Peyer's patch (tissue), 4 donors: ENCODE measurements at places on chromosomes 4 and X.

- H3K27me3 ChIP-seq, result no peaks in the 10 kb centered on the region
- H3K36me3 ChIP-seq, result no peaks in the 10 kb centered on the region
- H3K4me3 ChIP-seq, result no peak overlapping the region
- no peak for DNase-seq
- no peaks in the 10 kb centered on the region for H3K4me1 ChIP-seq
Observed at GRCh38 chr4:26780539-26780938, 80.1 kb upstream of the STIM2 start.

GRCh38 chrX:38548508-38548907 is 12.8 kb upstream of the TSPAN7 start:
- H3K4me1 ChIP-seq, result no peaks in the 10 kb centered on the region
- H3K4me3 ChIP-seq, result no peak overlapping the region
- no peaks in the 10 kb centered on the region for H3K36me3 ChIP-seq
- no peak for DNase-seq
- no peak overlapping the region for H3K27ac ChIP-seq

GRCh38 chr4:84498203-84498934 is 723 bp downstream of the NKX6-1 start:
- H3K4me3 ChIP-seq, result peak overlapping the region; percentile 42
- no peak for DNase-seq
- no peaks in the 10 kb centered on the region for H3K36me3 ChIP-seq

- H3K4me1 ChIP-seq, result no peaks in the 10 kb centered on the region
- H3K27me3 ChIP-seq, result no peaks in the 10 kb centered on the region
- H3K27ac ChIP-seq, result no peak overlapping the region
- DNase-seq, result no peak
- no peaks in the 10 kb centered on the region for H3K36me3 ChIP-seq
Observed at GRCh38 chr4:125735102-125735501, 420.3 kb downstream of the FAT4 start.

DNA sequence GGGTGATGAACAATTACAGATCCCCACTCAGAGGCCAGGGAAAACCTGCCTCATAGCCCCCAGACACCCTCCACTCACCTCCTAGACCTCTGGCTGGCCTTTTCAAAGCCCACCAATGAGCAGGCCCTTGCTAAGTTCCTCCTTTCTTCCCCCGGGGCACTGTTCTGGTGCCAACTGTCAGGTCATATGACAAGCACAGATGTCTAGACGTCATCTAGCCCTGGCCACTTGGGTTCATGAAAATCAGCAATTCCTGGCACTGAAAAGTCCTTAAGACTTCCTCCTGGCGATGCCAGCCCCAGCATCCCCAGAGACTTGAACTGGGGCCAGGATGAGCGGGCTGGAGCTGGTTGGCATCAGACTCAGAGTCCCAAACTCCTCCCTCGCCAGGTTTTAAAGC is 115.6 kb upstream of the NALF2 start:
- H3K27me3 ChIP-seq, result no peaks in the 10 kb centered on the region
- no peak overlapping the region for H3K4me3 ChIP-seq
- no peak overlapping the region for H3K27ac ChIP-seq
- no peak for DNase-seq
- H3K36me3 ChIP-seq, result no peaks in the 10 kb centered on the region
